ENCODE measurements at places on chromosomes 4 and X. TPM values are rescaled to one million over a fixed set of nuclear protein-coding genes. Genes with fewer than 3 reads are reported as not detected.

DCAF12L2 gene
- total RNA-seq = not detected

GPR143 gene
- total RNA-seq = 5.9 TPM

AKAP4 gene
- total RNA-seq = not detected

BMX gene
- not detected for total RNA-seq
